Immature natural killer cell (primary cell): ENCODE measurements at places on chromosomes 12 and 14. TPM values are rescaled to one million over a fixed set of nuclear protein-coding genes. Genes with fewer than 3 reads are reported as not detected.

The KLHL33 gene
- not detected for polyA plus RNA-seq

- DNase-seq, result no peak
Observed at GRCh38 chr12:131005161-131006035, 51.7 kb downstream of the ADGRD1 start.

DNA sequence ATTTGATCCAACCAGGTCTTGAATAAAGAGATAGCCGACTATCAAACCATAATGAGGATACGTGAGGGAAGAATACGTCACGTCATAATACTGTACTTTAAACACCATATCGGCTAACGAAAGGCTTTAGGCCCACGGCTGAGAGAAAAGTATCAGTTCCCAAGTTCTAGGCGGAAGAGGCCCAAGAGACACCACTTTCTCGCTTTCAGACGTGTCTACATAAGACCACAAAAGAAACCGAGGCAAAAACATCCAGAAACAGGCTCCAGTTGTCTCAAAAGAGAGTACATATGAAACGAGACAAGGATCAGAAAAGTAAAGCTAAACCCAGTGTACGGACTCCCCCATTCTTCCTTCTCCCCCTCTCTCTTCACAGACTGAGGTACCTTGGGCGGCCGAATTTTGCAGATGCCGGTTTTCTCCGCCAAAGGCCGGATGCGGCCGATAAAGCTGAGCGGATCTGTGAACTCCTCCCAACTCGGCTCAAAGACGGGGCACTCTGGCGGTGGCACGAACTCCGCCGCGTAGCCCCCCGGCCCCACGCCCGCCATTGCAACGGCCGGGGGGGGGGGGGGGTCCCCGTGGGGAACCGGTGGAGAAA is 479 bp downstream of the KDM5A start:
- peak; percentile 80 for DNase-seq

- no peak for DNase-seq
Observed at GRCh38 chr14:90373887-90374286, 22.9 kb upstream of the CALM1 start.

GRCh38 chr12:39272871-39273655 is 169.9 kb downstream of the KIF21A start:
- DNase-seq, result peak; percentile 0

DNA sequence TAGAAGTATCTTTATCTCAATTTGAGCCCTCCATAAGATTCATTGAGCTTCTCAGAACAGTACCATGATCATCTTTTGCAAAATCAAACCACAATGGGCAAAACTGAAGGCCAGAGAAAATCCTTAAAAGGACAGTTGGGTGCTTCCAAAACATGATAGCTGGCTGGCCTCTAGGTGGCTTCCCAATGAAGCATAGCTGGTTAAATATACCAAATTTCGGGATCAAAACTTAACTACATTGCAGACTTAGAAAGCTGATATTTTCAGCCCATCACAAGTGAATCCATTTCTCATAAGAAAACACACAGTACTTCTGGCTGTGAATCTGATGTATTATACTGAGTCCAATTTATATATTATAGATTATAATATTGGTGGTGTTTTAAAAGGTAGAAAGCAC is 15.3 kb upstream of the PIK3C2G start:
- no peak for DNase-seq

GRCh38 chr12:120453977-120454376 is 7.7 kb downstream of the GATC start:
- DNase-seq, result peak; percentile 47
